ENCODE measurements at places on chromosomes 4 and X.

GRCh38 chr4:8854931-8855330 lies 16.7 kb downstream of the HMX1 start:
- DNase-seq: no peak

GRCh38 chr4:185395238-185395955 lies at the start of gene LRP2BP:
TSS of gene LRP2BP (minus strand) at chr4:185395924. CDS start at chr4:185378186, 17,738 bp downstream.
- DNase-seq: no peak

DNA sequence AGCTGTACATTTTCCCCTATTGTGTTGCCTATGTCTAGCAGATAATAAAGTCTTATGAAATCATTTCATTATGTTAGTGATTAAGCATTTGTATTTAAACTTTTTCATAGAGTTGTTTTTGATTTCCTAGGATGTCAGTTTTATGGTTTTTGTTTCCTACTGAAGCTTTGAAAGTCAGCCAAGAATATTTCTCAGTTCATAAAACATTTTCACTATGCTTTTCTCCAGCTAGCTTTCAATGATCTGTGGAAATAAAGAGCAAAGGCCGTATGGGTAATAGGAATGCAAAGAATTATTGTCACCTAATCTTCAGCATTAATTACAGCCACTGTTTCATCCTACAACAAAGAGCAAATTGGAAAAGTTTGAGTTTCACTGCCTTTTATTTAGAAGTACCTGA lies 145.7 kb upstream of the NUDT6 start:
- no peak for DNase-seq

GRCh38 chr4:106676173-106676921 lies 307.8 kb upstream of the GIMD1 start:
- DNase-seq: no peak

DNA sequence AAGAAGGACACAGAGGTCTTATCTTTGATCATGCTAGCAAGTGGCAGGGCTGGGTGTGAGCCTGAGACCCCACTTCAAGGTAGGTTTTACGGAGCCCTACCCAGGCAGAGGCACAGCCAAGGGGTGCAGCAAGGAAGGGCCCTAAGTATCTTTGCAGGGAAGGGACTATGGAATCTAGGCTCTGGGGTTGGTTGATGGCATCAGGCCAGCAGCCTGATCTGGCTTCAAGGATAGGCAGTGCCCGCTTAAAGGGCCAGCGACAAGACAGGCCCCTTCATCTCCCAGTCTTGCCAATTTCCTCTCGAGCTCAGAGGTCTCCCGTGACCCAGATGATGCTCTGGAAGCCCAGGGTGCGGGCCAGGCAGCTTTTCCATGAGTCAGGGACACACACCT lies 5.8 kb downstream of the ABLIM2 start:
- DNase-seq: no peak

GRCh38 chrX:16822723-16823122 lies 36.5 kb downstream of the TXLNG start:
- DNase-seq: no peak

Measured in activated CD8-positive, alpha-beta memory T cell treated with anti-CD3 and anti-CD28 coated beads, Interleukin-2, amount 50 U/mL, for 4 hours (primary cell).